ENCODE measurements at places on chromosomes 16 and 17.

DNA sequence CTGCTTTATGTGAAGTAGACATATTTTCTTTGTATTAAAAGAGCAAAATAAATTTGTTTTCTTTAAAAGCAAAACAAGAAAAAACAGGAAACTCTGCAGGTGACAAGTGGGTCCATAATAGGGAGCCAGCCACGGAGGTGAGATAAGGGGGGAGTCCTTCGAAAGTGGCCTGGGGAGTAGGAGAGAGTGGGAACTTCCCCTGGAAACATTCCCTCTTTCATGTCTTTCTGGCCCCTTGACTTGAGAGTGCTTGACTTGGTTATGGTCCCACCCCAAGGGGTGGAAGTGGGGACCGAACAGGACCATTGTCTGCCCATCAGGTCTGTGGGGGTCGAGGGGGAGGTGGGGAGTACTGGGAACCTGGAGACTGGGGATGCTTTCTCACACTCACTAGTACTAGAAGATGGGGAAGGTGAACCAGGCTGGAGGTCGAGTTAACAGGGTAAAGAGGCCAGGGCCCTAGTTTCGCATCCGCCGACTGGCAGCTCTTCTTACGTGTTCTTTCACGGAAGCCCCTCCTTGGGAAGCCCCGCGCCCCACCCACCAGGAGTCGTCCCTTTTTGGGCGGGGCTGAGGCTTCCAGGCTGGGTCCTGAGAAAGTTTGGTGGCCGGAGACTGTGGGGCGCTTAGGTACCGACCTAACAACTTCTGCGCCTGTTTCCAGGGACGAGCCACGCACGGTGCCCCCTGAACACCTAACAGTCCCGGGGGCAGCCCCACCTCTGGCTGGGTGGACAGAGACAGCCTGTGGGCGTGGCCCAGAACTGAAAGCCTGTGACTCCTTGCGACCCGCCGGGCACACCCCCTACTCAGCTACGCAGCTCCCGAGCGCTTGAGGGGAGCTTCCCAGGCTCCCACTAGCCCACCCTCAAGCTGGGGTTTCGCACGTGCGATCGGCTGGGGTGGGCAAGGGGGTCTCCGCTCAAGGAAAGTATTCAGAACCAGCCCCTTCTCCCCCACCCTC, 790 bp downstream of the TRADD start:
- DNase-seq: no peak

- peak; percentile 6 for DNase-seq
These were observed 759.1 kb upstream of the RBFOX1 start for GRCh38 chr16:6573577-6573976.

GRCh38 chr17:78253946-78254672, 22.7 kb downstream of the TMEM235 start:
- DNase-seq: peak; percentile 82

- no peak for DNase-seq
These were observed 26.0 kb downstream of the TAC4 start for GRCh38 chr17:49821916-49822315.

GRCh38 chr17:1398931-1399678, 917 bp downstream of the YWHAE start:
- peak; percentile 33 for DNase-seq

DNA sequence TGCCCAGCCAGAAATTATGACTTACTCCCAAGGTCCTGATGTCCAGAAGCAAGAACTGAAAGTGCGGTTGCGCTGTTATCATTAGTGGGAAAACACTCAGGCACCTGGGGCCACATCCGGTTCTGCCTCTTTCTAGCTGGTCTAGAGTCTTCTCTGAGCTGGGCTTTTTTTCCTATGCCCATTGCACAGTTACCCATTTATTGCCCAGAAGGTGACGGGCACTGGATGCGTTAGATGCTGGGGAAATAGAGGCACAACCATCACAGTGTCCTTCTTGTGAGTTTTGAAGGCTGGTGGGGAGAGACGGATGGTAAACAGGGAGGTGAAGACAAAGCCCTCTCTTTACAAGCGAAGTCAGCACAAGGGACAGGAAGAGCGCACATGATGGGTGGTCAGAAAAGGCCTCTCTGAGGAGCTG, 37.7 kb downstream of the PLCG2 start:
- peak; percentile 6 for DNase-seq

DNA sequence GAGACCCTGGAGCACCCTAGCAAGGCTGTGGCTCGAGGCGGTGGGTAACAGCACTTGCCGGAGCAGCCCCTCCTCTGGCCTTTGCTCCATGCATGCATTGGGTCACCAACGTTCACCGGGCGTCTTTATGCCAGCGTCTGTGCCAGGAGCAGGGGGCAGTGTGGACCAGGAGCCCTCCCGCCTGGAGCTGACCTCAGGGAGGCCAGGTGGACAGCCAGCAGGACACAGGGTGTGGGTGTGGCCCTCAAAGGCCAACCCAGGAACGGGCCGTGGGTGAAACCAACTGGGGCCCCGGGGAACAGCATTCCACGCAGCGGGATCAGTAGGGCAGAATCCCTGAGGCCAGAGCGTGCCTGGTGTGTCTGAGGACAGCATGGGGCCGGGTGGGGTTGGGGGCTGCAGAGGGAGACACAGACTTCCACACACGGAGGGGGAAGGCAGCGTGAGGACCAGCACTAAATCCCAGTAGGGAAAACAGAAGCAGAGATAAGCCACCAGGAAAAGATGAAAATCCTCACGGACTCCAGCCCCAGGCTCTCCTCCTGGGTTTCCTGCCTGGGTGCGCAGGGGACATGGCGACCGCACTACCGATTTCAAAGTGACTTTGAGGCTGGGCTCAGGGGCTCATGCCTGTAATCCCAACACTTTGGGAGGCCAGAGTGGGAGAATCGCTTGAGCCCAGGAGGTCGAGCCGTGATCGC, 2.9 kb upstream of the CD7 start:
- DNase-seq: no peak

- DNase-seq: no peak
These were observed 84.9 kb downstream of the RTN4RL1 start for GRCh38 chr17:1939981-1940809.

DNA sequence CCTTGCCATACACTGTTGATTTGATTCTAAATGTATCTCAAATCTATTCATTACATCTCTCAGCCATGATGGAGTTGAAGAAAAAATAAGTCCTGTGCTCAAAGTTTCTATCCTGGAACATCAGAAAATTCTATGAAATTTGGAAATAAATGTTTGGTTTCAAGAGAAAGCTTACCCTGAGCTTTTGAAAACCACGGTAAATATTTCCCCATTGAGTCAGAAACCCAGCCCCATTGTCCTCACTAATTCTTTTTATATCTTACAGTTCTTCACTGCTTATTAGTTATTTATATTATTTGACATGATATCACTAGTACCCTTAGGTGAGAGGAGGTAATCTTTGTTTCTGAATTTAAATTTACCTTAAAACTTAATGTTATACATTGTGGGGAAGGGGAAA, 128.5 kb downstream of the MRTFB start:
- no peak for DNase-seq

GRCh38 chr16:82796047-82796446, 169.3 kb downstream of the CDH13 start:
- no peak for DNase-seq

DNA sequence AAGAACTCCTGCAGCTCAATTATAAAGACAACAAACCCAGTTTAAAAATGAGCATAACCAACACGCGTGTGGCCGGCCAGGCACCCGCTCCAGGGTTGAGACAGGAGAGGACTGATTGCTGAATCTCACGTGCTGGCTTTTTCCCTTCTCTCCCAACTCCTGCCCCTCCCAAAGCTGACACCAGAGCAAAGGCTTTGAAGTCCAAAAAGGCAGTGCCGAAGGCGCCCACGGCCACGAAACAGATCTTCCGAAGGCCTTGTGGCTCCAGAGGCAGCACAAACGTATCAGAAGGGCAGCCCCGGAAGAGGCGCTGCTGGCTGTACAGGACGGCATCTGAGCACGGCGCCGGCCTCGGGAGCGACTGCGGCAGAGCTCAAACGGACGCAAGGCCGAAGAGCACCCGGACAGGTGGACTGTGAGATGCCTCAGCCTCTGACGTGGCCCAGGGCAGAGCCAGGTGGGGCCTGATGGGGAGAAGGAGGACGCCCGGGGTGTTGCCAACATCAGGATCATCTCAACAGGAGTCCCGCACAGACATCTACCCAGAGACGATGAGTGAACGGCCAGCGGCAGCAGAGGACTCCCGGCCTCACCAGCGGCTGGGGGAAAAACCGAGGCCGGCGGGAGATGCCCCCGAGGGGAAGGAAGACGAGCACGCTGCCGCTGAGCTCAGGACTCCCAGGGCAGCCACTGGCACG, 10.5 kb downstream of the CLCN7 start:
- DNase-seq: no peak

GRCh38 chr17:42832934-42833766, at the start of gene PSME3:
TSS of gene PSME3 (plus strand) at chr17:42833397. CDS start at chr17:42833632, 235 bp downstream.
- DNase-seq: peak; percentile 93

GRCh38 chr17:5544115-5544514, 40.2 kb downstream of the NLRP1 start:
- no peak for DNase-seq

DNA sequence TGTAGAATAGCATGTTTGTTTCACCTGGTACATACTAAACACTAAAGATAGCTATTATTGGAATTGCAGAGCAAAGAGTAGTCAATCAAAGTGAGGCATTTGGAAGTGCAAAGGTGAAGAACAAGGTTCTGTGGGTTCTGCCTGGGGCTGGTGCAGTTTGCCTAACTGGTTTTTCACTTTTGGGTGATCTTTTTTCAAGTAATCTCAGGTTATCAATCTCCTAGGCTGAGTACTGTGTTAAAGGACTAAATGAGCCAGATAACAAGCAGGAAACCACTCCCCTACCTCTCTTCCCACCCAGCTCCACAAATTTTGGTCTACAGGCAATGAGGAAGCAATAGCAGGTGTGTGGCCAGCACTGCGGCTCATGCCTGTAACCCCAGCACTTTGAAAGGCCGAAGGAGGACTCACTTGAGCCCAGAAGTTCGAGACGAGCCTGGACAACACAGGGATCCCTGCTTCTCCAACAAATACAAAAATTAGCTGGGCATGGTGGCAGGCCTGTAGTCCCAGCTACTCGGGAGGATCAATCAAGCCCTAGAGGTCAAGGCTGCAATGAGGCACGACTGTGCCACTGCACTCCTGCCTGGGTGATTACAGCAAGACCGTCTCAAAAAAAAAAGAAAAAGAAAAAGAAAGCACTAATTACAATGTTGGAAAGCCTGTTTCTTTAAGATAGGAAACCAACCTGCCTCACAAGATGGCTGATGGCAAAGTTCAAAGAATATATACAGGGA, 2.0 kb upstream of the NTAN1 start:
- no peak for DNase-seq

DNA sequence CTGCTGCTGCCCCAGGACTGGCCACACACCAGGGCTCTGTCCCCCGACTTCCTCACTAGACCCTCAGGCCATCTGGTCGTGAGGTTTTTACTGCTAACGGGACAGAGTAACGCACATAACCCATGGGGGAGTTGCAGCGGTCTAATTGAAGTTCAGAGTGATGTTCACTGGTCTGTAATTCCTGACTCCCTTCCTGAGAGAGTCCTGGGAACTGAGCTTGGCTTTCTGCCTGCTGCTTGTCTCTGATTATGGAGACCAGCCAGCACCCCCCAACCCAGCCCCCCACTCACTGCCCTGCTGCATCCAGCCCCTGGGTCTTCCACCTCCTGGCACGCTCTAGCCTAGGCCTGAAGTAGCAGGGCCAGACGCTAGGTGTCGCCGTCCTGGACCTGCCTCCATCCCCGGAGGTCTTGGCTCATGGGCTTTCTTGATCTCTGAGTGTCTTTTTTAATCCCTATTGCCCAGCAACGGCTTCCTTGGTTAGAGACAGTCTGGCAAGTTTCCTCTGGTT, 192.9 kb downstream of the CCDC182 start:
- DNase-seq: no peak

DNA sequence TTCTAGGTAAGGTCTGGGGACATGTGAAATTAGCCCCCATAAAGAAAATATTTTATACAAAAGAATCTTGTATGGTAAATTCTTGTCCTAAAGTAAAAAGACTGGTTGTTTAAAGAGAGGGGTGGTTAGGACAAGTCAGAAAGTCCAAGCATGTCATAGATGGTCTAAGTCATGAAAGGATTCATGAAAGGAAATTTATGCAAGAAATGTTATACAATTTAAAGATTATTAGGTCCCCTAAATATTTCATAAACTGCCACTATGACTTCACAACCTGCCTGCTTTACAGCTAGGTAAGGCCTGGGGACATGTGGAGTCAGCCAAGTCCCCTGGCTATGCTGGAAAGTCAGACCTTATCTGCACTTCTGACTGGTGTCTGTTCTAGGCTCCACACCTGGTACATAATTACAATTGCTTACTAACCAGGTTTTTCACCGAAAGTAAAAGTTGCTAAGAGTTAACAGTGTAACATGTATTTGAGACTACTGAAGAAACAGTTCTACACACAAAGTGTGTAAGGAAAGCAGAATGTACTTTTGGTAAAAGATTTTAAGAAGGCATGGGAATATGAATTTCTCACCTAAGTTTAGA, 17.0 kb downstream of the N4BP1 start:
- DNase-seq: peak; percentile 36

DNA sequence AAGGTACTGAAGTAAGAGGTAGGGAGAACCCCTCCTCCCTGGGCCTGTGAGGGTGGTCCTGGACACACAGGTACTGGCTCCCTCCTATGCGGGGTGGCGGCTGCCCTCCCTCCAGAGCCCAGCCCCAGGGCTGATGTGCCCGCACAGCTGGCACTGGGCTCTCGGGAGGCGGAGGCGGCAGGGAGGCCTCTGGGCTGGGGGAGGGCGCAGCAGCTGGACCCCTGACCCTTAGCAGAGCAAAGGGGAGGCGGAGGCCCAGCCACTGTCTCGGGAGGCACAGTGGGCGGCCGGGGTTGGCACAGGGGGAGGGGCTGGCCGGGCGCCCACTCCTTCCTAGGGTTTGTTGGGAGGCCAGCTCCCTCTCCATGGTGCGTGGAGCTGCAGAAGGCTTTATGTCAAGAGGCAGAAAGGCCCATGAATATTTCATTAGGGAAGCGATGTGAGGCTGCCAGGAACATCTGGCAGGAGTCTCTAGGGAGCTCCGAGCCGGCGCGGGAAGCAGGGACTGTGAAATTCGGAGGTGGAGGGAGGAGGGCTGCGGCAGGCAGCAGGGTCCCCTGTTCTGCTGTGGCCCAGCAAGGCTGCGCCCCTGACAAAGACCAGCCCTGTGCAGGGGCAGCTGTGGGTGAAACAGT, 44.1 kb upstream of the ACSF3 start:
- DNase-seq: no peak

GRCh38 chr17:49338883-49339282, 23.2 kb downstream of the ZNF652 start:
- peak; percentile 16 for DNase-seq

GRCh38 chr17:2855063-2855600, 58.9 kb downstream of the RAP1GAP2 start:
- no peak for DNase-seq

DNA sequence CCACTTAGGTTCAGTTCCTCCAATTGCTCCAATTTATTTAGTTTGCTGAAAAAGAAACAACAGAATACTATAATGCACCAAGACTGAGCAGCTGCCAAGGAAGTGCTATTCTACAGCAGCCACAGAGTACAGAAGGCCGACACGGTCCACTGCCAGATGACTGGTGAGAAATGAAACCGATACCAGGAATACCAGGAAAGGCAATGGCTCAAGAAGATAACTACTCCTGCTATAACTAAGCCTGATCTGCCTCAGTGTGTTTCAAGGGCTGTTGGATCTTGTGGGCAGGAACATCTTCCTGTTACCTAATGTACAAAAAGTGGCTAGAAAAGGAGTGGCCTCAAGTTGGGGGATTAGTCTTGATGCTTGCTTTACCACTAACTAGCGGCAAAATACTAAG, 32.8 kb downstream of the MARVELD3 start:
- DNase-seq: no peak
